HFFc6 (cell line): ENCODE measurements at places on chromosomes 16 and 17. TPM values are rescaled to one million over a fixed set of nuclear protein-coding genes. Genes with fewer than 3 reads are reported as not detected.

DNA sequence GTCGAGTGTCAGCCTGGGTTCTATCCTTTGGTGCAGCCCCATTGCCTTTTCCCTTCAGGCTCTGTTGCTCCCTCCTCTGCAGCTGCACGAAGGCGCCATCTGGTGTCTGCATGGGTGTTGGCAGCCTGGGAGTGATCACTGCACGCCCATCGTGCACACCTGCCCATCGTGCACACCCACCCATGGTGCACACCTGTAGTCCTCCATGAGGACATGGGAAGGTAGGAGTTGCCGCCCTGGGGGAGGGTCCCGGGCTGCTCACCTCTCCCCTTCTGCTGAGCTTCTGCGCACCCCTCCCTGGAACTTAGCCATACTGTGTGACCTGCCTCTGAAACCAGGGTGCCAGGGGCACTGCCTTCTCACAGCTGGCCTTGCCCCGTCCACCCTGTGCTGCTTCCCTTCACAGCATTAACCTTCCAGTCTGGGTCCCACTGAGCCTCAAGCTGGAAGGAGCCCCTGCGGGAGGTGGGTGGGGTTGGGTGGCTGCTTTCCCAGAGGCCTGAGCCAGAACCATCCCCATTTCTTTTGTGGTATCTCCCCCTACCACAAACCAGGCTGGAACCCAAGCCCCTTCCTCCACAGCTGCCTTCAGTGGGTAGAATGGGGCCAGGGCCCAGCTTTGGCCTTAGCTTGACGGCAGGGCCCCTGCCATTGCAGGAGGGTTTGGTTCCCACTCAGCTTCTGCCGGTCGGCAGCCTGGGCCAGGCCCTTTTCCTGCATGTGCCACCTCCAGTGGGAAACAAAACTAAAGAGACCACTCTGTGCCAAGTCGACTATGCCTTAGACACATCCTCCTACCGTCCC, 2.9 kb downstream of the CTRL start:
- peak; percentile 49 for DNase-seq

GRCh38 chr17:46106966-46107644, 86.1 kb downstream of the KANSL1 start:
- no peak for DNase-seq

GRCh38 chr16:15972046-15972868, 22.8 kb downstream of the ABCC1 start:
- peak; percentile 43 for DNase-seq

- DNase-seq: no peak
Observed at GRCh38 chr17:37138571-37139120, 189.9 kb downstream of the AATF start.

DNA sequence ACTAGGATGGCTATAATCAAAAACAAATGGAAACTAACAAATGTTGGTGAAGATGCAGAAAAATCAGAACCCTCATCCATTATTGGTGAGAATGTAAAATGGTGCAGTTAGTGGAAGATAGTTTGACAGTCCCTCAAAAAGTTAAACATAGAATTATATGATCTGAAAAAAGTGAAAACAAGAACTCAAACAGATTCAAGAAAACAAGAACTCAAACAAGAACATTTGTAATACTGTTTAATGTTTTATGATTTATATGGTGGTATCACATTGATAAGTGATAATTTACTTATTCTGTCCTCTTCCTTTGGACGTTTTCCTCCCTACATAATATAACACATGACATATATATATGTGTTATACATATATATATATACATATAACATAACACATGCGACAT, 12.0 kb downstream of the USP31 start:
- DNase-seq: no peak

- peak; percentile 77 for DNase-seq
Observed at GRCh38 chr16:23905027-23905426, 69.2 kb downstream of the PRKCB start.

- no peak for DNase-seq
Observed at GRCh38 chr17:29909236-29910003, 20.6 kb downstream of the SSH2 start.

DNA sequence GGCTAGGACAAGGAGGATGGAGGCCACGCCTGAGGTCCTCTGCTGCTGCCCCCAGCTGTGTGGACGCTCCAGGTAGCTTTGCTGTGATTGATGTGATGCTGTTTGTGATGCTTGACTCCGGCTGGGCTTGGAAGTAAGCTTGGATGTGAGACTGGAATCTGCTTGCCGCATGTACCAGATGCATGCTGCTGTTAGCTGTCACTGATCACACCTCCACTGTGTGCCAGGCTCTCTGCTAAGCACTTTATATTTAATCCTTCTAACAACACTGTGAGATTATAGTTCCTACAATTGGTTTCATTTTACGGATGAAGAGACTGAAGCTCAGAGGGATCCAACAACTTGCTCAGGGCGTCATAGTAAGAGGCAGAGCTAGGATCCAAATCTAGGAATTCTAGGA, 23.5 kb downstream of the SNX29 start:
- no peak for DNase-seq

GRCh38 chr16:73874324-73874723, 422.3 kb upstream of the PSMD7 start:
- no peak for DNase-seq

GRCh38 chr17:5508810-5509209, 22.4 kb downstream of the MIS12 start:
- DNase-seq: peak; percentile 61

DNA sequence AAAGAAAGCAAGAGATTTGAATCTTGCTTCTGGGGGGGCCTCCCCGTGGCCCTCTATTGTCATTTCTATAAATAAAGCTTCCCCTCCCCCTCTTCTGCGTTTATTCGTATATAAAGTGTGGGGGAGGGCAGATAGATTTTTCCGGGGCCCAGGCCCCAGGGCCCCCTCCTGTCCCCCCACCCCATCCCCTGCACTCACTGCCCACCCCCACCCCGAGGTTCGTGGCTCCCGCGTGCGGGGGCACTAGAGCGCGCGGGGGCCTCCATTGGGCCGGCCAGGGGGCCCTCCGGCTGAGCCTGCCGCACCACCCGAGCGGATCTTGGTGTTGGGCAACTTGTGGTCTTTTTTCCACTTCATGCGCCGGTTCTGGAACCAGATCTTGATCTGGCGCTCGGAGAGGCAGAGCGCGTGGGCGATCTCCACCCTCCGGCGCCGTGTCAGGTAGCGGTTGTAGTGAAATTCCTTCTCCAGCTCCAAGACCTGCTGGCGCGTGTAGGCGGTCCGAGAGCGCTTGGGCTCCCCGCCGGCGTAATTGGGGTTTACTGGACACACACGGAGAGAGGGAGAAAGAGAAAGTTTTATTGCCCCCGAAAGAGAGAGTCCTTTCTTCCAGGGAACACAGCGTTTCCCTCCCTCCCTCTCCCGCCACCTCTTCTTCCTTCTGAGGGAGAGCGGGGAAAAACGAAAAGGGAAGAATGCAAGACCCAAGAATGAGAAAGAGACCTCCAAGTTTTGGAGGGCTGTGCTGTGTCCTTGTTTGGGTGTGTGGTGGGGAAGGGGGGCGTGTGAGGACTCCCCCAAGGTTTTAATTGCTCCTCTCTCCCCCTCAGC, 1.5 kb downstream of the HOXB4 start:
- DNase-seq: no peak

- no peak for DNase-seq
Observed at GRCh38 chr16:15782573-15783365, 74.1 kb downstream of the MYH11 start.

DNA sequence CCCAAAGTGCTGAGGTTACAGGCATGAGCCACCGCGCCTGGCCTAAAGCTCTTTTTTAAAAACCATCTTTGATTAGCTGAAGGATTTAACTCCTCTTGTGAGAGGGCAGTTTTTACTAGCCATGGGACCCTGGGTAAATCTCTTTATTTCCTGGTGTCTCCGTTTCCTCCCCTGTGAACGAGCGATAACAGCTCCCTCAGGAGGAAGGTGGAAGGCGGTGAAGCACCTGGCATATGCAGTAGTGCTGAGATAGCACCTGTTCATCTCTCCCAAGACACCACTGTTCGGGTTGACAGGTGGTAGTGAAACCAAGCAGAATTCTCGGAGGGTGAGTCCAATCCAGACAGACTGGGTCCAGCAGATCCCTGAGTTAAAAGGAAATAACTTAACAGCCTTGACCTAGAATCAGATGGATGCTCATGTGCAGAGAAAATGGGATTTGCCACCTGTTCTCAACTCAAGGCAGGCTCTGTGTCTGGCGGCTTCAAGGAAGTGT, 86.2 kb downstream of the CRISPLD2 start:
- DNase-seq: no peak

DNA sequence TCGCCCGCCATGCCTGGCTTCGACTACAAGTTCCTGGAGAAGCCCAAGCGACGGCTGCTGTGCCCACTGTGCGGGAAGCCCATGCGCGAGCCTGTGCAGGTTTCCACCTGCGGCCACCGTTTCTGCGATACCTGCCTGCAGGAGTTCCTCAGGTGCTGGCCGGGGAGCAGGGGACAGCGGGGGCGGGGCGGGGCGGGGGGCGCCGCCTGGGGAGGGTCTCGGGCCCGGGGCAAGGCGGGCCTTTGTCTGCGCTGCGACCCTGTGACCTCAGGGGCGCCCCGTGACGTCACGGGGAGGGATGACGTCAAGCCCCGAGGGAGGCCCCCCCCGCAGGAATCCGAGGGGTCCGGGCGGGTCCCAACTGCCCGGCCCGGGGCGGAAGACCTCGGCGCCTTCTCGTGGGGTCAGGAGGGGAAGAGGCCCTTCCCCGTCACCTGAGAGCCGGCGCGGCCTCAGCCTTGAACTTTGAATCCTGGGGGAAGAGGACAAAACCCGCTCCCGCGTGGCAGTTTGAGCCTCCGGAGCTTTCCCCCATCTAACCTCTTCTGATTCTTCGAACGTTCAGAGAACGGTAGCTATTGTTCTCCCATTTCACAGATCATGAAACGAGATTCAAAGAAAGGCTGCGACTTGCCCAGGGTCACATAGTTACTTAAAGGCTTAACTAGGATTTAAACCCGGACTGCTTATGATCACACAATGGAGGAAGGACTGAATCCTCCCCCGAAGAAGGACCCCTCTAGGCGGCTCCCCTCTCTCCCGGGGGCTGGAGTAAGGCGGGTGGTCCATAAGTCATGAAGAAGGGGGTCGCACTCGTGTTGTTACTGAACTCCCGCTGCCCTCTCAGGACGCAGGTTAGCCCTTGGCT, 527 bp downstream of the TRAF4 start:
- DNase-seq: no peak

Gene ARHGAP44
- 0.45 to 0.71 TPM (median 0.53 TPM) in 3 replicates for total RNA-seq

Gene SLX1B
- 23.2 to 30.7 TPM (median 29.0 TPM) in 3 replicates for total RNA-seq

Gene GPRC5B
- 0.29 and 0.48 TPM in 2 replicates for total RNA-seq

Gene KIF19
- total RNA-seq: not detected in 2 replicates

Gene TCF25
- total RNA-seq: 177 and 202 TPM in 2 replicates
